ENCODE measurements at places on chromosomes 11 and 22. TPM values are rescaled to one million over a fixed set of nuclear protein-coding genes. Genes with fewer than 3 reads are reported as not detected.

DNA sequence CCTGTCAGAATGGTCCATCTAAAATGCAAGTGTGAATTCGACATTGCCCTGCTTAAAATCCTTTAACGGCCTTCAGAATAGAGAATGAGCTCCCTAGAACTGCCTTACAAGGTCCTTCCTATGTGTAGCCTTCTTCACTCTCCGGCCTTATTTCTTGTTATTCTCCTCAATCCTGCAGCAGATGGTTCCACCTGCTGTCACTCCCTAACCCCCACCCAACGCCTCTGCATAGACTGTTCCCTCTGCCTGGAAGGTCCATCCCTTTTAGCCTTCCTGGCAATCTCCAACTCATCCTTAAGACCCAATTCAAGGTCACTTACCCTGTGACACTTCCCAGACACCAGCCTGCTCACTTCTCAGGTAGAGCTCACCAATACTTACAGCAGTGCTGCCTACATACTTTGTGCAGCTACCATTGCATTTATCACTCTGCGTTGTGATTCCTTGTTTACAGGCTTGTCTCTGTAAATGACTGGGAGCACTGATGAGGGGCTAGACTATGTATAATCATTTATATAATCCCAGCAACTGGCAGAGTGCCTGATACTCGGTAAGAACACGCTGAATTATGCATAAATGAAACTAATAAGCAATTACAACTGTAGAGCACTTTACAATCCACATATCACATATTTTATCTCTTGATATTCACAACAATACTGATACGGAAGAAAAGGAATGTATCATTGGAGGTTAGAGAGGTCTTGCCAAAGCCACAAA is 58.9 kb downstream of the CLPB start:
- H3K27ac ChIP-seq: no peak overlapping the region
- no peaks in the 10 kb centered on the region for H3K4me1 ChIP-seq
- H3K4me3 ChIP-seq: no peak overlapping the region
- DNase-seq: no peak

DNA sequence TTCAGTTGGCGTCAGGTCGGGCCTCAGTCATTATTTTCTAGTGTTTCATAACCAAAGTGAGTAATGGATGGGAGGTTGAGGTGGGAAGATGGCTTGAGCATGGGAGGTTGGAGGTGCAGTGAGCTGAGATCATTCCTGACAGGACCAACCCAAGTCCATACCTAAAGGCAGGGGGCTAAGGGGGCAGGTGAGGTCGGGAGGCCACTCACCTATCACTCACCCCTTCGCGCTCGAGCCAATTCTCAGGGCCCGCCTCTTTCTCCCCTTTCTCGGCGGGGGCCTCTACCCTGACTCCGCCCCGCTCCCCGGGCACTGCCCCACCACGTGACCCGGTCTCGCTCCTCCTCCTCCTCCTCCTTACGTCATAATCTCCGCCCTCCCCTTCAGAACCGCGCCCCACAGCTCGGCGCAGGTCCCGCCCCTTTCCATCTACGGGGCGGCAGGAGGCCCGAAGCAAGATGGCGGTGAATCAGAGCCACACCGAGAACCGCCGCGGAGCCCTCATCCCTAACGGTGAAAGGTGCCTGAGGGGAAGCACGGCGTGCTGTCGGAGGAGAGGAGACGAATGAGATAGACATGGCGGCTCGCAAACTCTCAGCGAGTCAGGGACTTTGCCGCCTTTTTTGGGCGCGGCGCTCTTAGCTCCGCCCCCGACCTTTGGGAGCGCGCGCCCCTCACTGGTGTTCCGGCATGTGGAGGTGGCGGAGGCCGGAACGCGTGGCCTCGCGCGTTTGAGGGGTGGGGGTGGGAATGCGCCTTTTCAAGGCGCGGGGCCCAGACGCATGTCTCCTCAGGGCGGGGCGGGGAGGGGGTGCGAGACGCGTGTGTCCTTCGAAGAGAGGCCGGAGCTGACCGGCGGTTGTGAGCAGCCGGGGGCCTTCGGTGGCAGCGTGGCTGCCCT is at the start of gene WBP2NL:
TSS of gene WBP2NL (plus strand) at position 428 of the 901 bp plus-strand sequence. CDS start at position 459, 31 bp downstream.
- H3K4me1 ChIP-seq: peaks cover 13% of the 10 kb centered on the region
- H3K27me3 ChIP-seq: no peaks in the 10 kb centered on the region
- DNase-seq: peak; percentile 47
- H3K36me3 ChIP-seq: no peaks in the 10 kb centered on the region
- peak within 1 kb of the TSS; percentile 61 for H3K27ac ChIP-seq

DNA sequence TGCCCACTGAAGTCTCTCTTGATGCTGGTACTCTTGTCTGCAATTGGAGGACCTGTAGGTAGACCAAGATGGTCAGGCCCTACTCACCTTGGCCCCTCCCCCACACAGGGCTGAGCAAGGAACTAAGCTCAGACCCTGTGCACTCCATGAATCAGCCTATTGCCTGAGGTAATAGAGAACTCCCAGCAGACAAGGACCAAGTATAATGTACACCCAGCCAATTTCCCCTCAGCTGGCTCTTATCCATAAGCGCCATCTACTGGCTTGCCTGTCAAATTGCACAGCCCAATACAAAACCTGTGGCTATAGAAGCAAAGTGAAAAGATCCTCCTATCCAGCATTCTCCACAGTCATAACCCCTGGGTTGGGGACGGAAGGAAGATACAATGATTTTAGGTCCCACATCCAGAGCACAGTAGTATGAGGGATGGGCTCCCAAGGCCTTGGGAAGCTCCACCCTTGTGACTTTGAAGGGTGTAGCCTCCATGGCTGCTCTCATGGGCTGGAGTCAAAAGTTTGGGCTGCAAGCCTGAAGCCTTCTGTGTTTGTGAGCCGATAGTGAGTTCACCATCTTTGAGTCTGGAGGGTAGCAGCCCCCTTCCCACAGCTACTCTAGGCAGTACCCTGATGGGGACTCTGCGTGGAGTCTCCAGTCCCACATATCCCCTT is 56.0 kb downstream of the GLYATL2 start:
- H3K4me3 ChIP-seq: no peak overlapping the region
- H3K27me3 ChIP-seq: no peaks in the 10 kb centered on the region
- no peak overlapping the region for H3K27ac ChIP-seq
- no peaks in the 10 kb centered on the region for H3K4me1 ChIP-seq

The LGALS1 gene
- 25.4 TPM for total RNA-seq

All from esophagus squamous epithelium (tissue), 5 donors.